ENCODE measurements at places on chromosomes 2 and 18.
A peak's percentile ranks its signal among the peaks of the same experiment; 100 is the strongest.

DNA sequence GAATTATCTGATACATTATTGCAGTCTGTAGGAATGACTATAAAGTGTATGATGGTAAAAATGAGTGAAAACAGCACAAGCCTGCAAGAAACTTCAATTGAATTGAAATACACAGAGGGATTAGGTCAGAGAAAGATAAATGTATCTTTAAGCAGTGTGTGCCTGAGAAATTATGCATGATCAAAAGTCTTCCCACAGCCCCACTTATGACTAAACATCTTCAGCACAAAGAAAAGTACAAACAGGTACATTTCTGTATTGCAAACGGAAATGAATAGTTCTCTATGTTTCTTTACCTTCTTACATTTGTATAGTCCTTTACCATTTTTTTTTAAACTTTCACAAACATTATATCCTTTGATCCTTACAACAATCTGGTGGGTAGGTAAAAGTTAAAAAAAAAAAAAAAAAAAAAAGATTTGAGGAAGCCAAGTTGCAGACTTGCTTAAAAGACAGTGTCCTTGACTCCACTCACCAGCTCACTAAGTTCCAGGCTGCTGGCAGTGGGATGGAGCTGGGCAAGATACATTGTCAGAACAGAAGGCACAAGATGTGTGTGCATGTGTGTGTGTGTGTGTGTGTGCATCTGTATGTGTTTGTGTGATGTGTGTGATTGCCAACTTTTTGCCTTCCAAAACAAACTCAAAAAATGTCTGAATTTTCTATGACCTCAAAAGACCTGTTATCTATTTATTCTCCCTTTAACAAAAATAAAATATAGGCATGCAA lies 423.7 kb upstream of the ACVR2A start:
- no peak for DNase-seq

- DNase-seq, result peak; percentile 35
Observed at GRCh38 chr2:225501022-225501421, 101.5 kb downstream of the NYAP2 start.

- no peak for DNase-seq
Observed at GRCh38 chr2:219123356-219124135, 37.1 kb downstream of the NHEJ1 start.

GRCh38 chr2:26175466-26176278 lies 2.8 kb downstream of the GAREM2 start:
- DNase-seq, result no peak

DNA sequence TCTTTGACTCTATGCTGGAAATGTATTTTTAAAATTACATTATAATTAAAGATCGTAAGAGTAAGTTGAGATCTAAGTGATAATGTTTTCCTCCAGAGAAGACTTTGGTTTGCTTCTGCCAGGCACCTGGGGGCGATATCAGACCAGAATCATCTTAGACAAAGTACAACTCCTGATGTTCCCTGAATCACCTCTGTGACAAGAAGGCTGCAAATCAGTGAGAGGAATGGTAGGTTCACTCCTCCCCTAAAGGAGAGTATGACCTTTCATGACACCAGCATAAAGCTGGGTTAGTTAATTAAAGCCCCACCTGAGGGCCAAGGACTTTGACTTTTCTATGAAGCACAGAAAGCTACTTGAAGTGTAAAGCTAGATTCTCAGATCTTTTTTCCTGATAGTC lies 114.4 kb upstream of the DTNA start:
- DNase-seq, result peak; percentile 55

DNA sequence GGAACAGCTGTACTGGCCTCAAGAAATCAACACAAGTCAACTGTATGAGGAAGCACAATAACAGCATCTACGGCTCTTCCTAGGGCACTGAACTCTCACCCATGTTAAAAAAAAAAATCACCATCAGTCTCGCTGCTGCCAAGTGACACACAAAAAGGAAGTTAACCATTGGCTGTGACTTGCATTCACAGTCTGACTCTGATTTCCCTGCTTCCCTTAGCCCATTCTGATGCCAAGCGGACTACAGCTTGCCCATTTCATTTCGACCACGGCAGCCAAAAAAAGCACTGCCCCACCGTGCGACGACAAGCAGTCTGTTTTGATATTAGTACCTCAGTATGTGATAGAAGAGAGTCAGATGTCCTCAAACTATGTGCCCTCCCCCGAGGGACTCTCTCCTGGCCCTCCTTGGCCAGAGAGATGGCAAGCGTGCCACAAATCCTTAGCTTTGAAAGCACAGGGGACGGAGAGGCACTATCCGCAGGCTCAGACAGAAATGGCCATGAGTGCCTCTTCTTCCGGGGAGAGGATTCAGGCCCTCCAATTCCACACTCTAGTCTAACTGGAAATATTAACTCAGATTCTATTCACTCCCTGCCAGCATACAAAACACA lies 250.0 kb downstream of the TCF4 start:
- no peak for DNase-seq

- no peak for DNase-seq
Observed at GRCh38 chr2:238846628-238847418, 1.1 kb upstream of the TWIST2 start.

- peak; percentile 87 for DNase-seq
Observed at GRCh38 chr2:235055891-235056516, 104.2 kb downstream of the SH3BP4 start.

GRCh38 chr2:196220671-196221070 lies 49.3 kb upstream of the STK17B start:
- DNase-seq, result no peak

DNA sequence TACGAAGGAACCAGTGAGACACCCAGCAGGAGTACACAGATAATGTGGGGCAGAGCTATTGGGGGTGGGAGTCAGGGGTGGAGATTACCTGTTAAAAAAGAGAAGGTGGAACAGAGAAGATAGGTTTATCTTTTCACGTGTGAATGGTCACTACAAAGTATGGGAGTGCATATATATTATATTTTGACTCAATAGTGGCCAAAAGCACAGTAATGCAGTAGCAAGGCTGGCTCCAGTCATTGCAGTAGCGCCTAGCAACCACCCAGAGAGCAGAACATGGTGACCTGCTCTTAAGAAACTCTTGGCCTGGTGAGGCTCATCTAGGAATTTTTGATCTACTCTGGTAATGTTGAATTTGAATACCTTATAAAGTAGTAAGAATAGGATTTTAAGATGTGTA lies 1.0 kb downstream of the IMPACT start:
- DNase-seq, result peak; percentile 56

DNA sequence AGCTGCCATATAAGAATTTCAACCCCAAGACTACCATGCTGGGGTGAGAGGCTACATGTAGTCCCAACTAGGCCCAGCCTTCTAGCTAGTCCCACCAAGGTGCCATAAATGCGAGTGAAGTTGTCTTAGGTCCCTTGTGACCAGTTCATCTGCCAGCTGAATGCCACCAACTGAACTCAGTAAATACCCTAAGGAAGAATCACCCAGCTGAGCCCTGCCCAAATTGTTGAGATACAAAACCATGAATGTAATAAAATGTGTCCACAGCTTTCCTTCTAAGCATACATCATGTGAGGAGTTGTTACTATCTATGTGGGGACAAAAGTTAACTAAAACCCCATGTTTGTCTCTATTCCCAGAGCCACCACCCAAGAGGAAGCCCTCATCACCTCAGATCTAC lies 70.3 kb downstream of the THADA start:
- DNase-seq, result no peak

GRCh38 chr18:44823782-44824181 lies 143.1 kb downstream of the SETBP1 start:
- peak; percentile 36 for DNase-seq

DNA sequence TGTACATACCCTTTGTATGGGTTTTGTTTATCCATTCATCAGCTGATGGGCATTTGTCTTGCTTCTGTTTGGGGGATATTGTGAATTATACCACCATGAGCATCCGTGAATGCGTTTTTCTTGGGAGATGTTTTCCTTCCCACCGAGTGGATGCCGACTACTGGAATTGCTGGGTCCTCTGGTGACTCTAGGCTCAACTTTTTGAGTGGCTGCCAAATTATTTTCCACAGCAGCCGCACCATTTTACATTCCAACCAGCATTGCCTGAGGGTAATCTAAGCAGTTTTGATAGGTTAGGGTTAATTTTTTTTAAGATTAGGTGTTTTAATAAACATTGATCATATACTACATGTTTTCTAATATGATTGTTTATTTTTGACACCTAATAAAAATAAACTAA lies 220.1 kb downstream of the SNTG2 start:
- no peak for DNase-seq

DNA sequence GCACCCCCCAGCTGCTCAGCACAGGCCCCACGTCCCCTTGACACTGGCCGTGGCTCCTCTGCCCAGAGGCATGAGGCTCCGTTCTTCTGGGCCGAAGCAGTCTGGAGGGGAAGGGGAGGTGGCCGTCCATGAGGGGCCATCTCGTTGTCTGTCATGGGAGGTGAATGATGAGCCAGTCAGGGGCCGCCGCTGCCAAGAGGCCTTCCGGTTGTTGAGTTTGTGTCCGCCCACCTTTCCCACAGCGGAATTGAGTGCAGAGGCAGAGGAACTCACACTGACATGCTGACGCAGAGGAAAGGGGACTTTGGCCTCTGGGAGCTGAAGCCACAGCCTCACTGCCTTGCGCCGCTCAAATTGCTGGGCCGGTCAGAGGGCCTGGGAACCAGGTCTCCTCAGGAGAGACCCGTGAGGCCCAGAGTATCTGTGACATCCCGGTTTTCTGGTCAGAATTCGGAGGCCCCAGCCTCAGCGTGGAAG lies 268.4 kb downstream of the ATAD2B start:
- DNase-seq, result no peak

DNA sequence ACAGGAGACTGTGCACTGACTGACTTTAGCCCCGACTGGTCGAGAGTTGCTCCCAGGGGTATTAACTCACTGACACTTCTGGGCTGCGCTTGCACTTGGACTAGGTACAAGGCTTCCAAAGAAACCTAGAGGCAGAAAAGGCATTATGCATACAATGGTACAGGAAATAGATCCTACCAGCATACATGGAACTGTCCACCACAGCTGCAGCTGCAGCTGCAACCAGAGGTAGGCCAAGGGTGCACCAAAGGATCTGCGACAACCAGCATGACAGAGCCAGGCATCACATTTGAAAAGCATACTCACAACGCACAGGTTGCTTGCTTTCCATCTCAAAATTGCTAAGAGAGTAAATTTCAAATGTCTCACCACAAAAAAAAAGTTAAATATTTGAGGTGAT lies 22.6 kb upstream of the PGAP1 start:
- DNase-seq, result peak; percentile 23

GRCh38 chr18:66728951-66729350 lies 125.1 kb upstream of the CDH19 start:
- DNase-seq, result no peak

DNA sequence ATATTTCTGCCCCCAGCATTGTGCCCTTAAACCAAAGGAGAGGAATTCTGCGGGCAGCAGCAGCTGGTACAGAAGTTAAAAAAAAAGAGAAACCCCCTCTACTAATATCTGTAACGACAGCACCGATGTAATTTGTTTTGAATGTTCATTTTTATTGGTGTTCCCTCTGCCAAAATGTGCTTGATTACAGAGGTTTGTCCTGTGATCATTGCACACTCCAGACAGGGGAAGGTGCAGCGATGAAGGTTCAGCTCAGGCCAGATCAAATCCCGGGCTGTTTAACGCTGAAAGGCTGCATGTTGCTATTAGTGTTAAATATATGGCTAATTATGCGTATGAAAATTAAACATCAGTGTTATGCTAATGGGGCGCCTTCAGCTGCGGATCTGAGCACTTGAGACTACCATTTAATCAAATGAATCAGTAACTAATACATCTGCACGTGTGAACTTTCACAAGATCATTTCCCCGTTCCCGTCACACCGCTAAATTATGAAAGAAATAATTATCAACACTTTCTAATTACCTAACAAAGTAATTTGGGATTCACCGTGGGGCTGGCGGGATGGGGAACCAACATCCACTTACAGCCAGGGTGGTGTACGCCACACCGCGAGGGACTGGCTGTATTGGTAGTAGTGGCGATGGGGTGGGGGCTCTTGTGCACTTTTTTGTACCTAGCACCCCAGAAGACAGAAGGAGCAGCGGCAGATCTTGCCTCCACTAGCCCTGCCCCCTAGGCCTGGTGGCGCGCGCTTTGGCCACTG lies 1.5 kb upstream of the DLX1 start:
- no peak for DNase-seq

DNA sequence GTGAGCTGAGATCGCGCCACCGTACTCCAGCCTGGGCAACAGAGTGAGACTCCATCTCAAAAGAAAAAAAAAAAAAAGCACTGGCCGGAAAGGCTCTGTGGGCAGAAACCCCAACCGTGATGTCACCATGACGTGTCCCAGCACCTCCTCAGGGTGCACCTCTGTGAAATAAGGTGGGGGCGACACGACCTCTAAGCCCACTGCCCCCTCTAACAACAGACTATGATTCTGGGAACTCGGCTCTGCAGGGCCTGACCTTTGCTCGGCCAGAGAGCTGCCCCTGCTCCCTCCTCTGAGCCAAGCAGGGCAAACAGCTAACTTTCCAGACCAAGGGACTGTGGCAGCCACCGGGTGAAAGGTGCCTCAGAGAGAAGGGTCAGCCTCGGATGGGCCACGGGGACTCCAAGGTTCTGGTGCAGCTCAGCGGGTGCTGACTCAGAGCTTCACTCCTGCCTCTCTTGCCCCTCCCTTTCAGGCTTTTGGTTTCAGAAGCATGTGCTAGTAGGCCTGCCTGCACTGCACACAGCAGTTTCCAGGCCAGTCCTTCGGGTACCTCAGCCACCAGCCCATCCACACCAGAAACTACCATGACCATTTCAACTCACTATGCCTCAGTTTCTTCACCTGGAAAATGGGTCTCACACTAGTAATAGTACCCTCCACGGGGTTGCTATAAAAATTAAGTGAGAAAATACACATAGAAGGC lies 8.0 kb downstream of the TMBIM1 start:
- no peak for DNase-seq

DNA sequence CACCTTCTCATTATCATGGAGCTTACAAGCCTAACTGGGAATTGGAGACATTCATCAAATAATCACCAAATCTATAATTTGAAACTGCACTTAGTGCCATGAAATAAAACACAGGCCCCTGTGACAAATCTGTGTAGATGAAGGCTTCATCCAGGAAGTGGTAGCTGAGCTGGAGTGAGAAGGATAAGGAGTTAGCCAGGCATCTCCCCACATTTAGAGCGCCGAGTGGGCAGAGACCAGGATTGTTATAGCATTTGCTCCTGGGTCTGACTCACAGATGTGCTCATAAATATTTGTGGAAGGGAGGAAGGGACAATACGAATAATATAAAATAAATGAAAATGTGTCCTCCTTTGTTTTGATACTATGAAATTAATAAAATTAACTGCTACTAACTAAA lies 2.5 kb upstream of the MAT2A start:
- no peak for DNase-seq

GRCh38 chr2:161599842-161600241 lies 24.4 kb upstream of the SLC4A10 start:
- no peak for DNase-seq

DNA sequence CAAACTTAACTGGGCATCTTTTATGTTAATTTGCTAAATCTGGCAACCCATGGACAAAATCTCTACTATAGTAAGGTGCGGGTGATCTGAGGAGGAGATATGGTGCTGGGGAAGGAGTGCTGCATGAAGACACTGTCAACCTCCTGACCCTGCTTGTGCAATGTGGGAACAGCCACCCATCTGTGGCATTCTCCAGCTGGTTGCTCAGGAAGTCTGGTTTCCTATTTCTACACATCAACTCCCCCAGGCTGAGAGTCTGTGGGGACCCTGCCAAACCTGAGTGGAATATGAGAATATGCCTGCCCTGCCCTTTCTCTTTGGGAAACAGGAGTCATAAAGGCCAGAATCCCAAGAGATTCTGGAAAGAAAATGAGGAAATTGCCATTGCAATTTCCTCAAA lies 60.1 kb upstream of the PAX3 start:
- DNase-seq, result no peak

- peak; percentile 94 for DNase-seq
Observed at GRCh38 chr2:223041527-223042109, 10.4 kb upstream of the KCNE4 start.

GRCh38 chr2:12320991-12321641 lies 395.6 kb upstream of the TRIB2 start:
- no peak for DNase-seq

Measured in DMS53 (cell line).